ENCODE measurements at places on chromosomes 11 and 22.

DNA sequence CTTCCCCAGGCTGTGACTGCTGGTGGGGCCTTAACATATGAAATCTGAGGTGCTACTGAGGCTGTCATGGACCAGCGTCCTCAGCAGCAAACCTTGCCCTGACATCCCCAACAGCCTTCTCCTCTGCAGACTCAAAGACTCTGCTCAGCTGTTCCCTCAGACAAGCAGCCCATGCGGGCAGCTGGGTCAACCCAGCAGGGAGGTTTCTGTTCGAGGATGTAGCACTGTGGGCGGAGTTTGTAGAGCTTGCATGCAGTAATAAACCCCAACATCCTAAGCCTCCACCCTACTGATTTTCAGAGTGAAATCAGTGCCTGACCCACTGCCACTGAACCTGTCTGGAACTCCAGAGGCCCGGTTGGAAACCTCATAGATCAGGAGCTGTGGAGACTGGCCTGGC lies 88.8 kb upstream of the XKR3 start:
- DNase-seq, result no peak

GRCh38 chr11:69299572-69299971 lies 5.6 kb downstream of the MYEOV start:
- no peak for DNase-seq

GRCh38 chr11:27626938-27627586 lies 73.2 kb downstream of the BDNF start:
- no peak for DNase-seq

DNA sequence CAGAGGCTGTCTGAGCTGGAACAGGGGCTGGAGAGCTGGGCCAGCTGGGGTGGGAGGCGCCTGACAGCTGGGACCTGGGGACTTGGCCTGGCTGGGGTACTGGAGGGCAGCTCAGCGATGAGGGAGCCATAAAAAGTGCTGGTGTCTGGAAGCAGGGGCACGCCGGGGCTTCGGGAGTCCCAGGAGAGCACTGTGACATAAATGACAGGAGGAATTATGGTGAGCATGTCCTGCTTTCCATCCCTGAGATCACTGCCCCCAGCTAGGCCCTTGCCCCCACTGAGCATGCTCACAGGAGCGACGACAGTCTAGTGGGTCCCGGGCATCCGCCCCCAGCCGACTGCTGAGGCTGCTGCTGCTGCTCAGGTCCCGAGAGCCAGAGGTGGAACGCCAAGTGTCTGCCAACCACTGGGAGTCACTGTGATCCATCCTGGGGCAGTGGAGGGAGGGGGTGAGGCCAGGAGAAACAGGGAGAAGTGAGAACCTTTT lies 6.2 kb downstream of the ROBO4 start:
- DNase-seq, result no peak

- peak; percentile 82 for DNase-seq
Measured at GRCh38 chr11:119585043-119585781, 143.8 kb downstream of the NECTIN1 start.
